ENCODE measurements at places on chromosomes 12 and 14.
A peak's percentile ranks its signal among the peaks of the same experiment; 100 is the strongest.

GRCh38 chr12:94596596-94596995, 53.8 kb downstream of the TMCC3 start:
- no peak for DNase-seq

DNA sequence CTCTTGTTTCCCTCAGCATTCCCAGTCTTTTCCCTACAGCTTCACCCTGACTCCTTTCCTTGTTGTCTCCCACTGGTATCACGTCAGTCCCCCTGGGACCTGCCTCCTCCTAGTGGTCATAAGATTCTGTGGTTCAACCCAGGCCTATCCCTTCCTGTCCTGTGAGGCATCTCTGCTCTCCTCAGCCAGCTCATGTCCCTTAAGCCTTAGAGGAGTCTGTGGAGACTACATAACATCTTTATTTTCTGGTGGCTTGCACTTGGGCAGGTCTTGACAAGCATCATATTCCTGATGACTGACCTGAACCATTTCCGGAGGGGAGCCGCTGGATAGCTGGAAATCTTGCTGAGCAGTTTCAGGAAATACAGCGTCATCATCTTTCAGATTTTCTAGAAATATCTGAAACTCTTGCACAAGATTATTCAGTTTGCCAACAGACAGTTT, 688 bp downstream of the C12orf71 start:
- no peak for DNase-seq

DNA sequence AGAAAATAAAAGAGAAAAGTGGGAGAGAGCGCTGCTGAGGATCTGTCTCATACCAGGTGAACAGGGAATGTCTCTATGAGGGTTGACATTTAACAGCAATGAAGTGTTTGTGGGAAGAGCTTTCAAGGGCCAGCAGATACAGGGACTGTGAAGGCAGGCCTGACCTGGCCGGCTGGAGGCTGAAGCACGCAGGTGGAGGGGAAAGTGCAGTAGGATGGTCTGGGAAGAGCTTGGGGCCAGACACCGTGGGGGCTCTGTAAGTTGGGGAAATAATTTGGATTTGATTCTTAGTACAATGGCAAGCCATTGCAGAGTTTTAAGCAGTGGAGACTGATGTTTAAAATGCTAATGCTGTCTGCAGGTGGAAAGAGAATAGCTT, 23.8 kb upstream of the DHRS2 start:
- no peak for DNase-seq

DNA sequence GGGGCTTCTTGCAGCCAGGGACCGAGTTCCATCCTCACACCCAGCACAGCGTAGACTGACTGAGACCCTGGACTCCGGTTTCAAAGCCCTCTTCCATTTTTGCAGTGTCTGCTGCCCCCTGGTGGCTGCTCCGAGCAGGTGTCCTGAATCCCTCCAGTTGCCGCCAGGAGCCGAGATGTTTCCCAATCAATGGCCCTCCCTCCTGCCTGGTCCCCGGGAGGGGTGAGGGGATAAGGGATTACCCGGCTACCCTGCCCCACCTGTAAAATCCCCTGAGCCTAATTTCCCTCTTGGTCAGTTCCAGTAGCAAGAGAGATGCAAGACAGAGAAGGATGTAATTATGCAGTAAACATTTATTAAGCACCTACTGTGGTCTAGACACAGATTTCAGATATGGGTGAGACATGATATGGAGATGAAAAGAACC, 55.0 kb downstream of the PHETA1 start:
- DNase-seq, result peak; percentile 53

DNA sequence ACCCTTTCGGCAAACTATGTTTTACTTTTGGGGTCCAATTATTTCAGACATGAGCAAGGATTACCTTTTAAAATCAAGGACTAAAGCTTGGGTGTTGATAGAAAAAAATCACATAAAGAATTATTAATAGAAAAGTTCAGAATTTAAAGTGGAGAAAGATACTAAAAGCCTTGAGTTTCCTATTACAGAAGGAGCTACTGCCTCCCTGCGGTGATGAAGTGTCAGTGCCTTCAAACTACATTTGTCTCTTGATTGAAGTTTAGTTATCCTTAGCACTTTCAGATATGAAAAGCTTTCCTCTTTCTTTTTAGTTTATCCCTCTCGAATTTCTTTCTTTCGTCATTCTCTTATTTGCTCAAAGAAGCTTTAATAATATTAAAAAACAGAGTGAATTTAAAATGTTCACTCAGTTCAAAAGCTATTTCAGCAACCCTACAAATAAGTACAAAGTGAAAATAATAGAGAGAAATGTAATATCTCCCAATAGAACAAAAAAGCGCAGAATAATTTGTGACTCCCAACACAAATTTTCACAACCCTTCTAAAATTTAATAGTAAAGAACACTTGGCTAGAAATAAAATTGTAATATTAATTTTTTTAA, 87.6 kb downstream of the SEC23A start:
- DNase-seq, result peak; percentile 49

DNA sequence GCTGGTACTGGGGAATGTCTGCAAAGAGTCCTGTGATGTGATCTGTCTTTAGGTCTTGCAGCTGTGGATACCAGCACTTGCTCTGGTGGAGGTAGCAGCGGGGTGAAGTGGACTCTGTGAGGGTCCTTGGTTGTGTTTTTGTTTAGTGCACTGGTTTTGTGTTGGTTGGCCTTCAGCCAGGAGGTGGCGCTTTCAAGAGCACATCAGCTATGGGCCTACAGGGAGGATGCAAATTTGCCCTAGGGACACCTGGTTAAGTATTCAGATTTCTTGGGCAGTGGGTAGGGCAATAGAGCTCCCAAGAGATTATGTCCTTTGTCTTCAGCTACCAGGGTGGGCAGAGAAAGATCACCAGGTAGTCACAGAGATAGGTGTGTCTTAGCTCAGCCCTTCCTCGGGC, 63.8 kb downstream of the PTGER2 start:
- DNase-seq, result peak; percentile 31

- no peak for DNase-seq
Observed at GRCh38 chr12:114213055-114213581, 192.8 kb downstream of the TBX5 start.

GRCh38 chr12:51219322-51219721, 1.5 kb upstream of the POU6F1 start:
- no peak for DNase-seq

DNA sequence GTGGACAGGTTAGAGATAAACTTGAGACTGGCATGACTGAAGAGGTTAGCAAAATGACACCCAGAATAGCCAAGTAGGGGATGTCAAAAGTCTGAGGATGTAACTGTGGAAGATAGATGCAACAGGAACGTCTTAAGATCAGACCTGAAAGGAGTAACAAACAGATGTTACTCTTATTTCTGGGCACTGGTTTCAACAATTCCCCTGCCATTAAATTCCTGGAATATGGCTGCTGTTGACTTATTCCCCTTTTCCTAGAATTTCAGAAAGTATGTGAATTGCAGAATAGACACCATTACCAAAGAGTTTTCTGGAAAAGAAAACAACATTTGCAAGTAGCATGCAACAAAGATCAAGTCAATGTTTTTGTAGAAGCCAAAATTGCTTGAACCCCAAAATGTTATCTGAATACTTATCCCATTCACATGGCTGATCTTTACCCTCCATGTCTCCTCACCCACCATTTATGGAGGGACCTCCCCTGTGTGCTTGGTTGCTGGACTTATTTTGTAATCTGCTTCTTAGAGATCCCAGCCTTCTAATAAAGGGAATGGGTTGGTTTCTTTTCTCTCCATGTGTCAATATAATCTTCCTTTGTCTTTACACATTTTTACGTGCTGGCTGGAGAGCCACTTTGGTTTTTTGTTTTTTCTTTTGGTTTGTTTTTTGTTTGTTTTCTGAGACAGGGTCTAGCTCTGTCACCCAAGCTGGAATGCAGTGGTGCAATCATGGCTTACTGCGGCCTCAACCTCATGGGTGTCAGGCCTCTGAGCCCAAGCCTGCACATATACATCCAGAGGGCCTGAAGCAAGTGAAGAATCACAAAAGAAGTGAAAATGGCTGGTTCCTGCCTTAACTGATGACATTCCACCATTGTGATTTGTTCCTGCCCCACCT, 57.0 kb downstream of the BBS10 start:
- no peak for DNase-seq

GRCh38 chr12:113039911-113040445, 16.6 kb upstream of the DTX1 start:
- DNase-seq, result no peak

DNA sequence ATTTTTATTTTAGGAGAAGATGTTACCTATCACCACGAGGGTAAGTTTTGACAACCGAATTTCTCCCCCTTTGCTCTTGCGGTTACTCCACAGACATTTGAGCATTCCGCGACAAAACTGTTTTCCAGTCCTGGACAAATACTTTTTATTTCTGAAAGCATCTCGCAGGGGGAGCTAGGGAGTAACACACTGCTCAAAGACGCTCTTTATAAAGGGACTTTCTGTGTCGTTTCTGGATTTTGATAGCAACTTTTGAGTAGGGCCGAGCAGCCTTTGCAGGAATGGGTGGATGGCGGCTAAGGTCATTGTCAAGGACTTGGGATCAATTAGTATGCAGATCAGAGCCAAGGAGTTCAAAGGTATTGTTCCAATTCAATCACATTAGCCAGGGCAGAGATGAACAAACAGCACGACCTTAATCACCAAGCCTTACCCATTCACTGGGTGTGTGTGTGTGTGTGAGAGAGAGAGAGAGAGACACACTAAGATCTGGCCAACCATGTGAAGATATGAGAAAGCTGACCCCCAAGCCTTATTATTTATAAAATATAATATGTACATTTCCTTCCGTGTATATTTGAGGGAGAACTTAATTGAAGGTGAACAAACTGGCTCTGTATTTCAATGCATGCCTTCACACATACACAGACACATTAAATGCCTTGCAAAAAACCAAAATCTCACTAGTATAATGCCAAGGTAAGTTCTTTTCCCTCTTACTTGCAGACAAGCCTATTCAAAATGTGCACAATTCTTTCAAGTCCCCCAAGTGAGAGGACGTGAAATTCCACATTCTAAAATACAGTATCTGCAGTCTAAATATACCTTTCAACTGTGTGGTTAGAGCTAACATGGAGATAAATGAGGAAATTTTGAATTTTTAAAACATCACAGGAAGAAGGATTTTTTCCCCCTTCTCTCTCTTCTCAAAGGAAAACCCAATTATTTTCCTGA, 613.8 kb downstream of the VRK1 start:
- DNase-seq, result no peak

GRCh38 chr14:25833341-25834126, 764.3 kb downstream of the NOVA1 start:
- DNase-seq, result peak; percentile 65

DNA sequence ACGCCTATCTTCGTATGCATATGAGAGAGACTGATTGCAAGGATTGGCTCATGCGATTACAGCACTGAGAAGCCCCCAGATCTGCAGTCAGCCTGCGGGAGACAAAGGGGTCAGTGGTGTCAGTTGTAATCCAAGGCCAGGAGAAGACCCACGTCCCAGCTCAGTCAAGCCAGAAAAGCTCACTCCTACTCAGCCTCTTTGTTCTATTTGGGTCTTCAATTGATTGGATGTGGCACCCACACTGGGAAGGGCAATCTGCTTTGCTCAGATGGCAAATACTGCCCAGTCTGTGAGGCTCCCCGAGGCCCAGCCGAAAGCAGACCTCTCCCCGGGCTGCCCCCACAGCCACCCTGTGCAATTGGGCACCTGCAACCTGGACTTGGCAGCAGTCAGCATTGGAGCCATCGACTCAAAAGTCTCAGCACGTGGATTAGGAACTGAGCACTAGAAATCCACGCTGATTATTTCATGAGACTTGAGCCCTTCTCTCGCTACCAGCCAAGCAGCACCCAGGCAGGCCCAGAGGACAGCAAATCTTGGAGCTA, 39.6 kb upstream of the TMEM179 start:
- DNase-seq, result no peak

GRCh38 chr14:33756833-33757232, 194.0 kb downstream of the EGLN3 start:
- DNase-seq, result no peak

GRCh38 chr12:46892034-46892705, 66.4 kb upstream of the SLC38A4 start:
- DNase-seq, result no peak

DNA sequence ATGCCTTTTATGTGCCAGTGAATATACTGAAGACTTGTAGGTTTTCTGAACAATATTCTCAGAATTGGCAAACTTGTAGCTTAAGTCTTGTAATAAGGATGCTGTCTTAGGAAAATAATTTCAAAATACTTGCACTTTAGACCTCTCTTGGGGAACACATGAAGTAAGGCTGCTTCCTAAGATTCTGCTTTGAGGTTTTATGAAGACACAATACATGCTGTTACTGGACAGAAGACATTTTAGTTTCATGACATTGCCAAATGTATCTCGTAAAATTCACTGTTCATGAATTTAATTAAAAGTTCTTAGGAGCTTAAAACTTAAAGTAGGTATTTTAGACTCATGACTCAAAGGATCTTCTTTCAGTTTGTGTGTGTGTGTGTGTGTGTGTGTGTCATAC, 80.7 kb downstream of the RAD51B start:
- DNase-seq, result no peak

DNA sequence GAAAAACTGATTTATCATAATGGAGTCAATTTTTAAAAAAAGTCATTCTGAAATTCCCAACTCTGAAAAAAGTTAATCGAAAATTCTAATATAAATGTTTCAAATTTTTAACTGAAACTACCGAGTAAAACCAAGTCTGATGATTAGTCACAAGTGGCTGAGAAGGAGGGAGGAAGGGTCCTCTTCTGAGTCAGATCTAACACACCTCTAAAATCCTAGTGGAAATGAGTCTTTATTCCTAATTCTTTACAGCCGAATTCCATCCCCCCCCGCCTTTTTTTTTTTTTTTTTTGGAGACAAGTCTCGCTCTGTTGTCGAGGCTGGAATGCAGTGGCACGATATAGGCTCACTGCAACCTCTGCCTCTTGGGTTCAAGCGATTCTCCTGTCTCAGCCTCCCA, 37.9 kb downstream of the RAD9B start:
- DNase-seq, result no peak
